Dermis blood vessel endothelial cell (primary cell): ENCODE measurements at places on chromosomes 5 and 9. TPM values are rescaled to one million over a fixed set of nuclear protein-coding genes. Genes with fewer than 3 reads are reported as not detected.

NNT gene
- total RNA-seq, result 84.6 and 126 TPM in 2 replicates

- no peak for DNase-seq
Observed at GRCh38 chr9:73667749-73668148, 516.1 kb downstream of the ANXA1 start.

DNA sequence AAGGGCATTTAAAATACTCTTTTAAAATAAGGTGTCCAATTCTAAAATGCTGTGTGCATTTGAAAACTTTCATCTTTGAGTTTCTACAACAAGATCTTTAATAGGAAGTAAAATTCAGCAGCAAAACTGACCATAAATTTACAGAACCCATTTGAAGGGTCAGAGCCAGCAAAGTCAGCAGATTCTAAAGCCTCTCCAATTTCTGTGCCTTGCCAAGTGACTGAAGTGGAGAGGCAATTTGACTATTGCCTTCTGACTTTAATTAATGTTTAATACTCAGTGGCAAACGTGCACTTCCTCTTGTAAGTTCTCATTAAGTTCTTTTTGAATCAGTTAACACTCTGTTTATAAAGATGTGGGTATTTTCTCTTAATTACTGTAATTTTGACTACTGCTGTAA, 155.2 kb downstream of the BAAT start:
- DNase-seq, result no peak

- no peak for DNase-seq
Observed at GRCh38 chr9:120741191-120741590, 26.9 kb upstream of the MEGF9 start.
